Ammon's horn (tissue), 1 donor: ENCODE measurements at places on chromosomes 7 and 10.

DNA sequence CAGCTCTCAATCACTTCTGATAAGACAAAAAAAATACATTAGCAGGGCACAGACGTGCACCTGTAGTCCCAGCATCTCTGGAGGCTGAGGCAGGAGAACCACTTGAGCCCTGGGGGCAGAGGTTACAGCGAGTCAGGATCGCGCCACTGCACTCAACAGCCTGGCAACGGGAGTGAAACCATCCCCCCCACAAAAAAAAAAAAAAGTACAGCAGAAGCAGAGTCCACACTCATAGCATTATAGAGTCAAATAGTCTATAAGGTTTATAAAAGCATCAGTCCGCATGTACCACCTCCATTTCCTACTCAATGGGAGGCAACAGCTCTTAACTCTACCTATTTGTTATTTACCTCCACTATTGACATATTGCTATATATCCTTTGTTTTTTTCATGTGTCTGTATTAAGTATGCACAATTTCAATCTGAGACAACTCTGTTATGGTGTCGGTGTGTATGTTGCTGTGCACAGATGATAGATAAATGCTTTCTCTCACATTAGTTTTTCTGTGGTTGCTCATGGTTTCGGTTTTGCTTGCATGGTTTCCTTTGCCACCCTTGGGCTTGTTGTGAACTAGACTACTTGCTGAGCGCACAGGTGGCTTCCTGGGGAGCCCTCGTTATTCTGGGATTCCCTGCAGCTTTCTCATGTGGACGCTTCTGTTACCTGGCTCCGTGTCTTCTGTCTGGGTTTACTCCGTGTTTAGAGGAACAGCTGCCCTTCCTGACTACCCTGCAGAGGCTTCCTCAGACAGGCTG lies 40.4 kb downstream of the PROSER2 start:
- DNase-seq = no peak

GRCh38 chr7:156423876-156424275 lies 216.7 kb upstream of the RNF32 start:
- no peak for DNase-seq

GRCh38 chr7:137696988-137697387 lies 149.8 kb downstream of the DGKI start:
- DNase-seq = no peak

DNA sequence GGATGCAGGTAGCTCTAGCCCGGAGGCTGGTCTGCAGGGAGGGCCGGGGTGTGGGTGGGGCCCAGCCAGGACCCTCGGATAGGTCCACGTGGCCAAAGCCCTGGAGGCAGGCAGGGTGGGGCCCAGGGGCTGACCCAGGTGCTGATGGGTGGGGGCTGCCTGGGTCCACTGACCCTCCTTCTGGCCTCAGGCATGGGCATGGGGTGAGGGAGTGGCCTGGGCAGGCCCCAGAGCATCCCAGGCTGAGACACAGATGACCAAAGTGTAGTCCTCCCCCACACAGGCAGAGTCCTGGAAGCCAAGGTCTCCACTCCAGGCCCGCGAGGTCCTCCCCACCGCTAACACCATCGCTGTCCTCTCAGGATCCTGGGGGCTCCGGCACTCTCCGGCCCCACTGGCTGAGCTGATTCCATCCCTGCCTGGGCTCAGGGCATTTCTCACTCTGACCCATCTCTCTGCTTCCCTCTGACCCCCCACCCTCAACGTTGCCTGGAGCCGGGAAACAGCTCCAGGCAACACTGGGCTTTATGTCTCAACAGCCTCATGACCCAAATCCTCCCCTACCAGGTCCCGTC lies 20.7 kb upstream of the PPP2R2D start:
- DNase-seq = no peak

DNA sequence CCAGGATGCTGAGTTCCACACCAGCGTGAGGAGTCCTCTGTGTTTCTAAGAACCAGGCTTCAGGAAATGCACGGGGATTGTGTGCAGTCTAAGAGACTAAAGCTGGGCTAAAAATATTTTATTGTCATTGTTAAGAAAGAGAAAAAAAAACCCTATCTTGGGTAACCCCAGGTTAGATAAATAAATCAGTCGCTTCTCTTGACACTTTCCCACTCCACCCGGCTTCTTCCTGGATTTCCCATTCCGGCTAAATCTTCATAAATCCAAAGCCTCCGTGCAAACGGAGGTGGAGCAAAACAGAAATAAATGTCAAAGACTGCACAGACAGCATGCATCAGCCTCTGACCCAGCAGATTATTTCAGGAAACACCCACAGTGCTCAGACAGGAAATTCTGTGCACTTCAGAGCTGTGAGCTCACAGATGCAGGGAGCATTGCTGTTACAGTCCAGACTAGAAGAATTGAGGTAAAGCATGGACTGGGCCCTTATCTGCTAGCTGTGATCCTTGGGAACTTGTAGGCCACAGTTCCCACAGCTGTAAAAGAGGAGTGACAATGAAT lies 44.8 kb upstream of the GRID1 start:
- peak; percentile 59 for DNase-seq

GRCh38 chr7:132742189-132742612 lies 165.9 kb upstream of the PLXNA4 start:
- no peak for DNase-seq

DNA sequence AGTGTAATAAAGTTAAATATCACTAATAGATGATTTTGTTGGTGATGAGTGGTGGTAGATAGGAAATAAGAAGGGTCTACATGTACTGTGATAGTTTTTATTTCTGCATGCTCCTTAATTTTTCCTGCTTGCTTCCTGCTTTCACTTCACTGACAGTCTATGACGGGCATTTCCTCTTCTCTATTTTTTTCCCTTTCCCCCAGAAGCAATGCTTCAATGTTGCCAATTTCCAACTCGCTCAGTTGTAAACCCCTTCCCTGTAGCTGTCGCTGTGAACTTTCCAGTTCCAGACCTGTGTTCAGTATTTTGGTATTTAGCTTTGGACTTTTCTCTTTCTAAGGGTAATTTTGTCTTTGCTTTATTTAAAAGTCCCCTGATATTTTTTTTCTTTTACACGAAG lies 123.5 kb upstream of the AGR3 start:
- no peak for DNase-seq

DNA sequence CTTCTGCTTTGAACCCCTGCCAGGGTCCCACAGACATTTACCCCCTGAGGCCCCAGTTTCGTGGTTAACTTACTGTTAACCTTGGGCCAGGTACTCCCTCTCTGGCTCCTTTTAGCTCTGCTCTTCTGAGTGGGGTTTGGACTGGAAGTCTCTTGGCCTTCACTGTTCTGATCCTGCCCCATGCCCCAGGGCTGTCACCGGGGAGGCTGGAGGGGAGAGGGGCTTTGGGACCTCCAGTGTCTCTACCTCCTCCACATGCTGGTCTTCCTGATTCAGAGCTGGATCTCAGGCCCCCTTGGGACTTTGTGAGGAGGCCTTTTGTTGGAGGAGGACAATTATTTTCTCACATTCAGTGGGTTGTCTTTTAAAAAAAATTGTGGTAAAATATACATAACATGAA lies 12.7 kb upstream of the PALD1 start:
- no peak for DNase-seq

GRCh38 chr7:122413339-122413738 lies 108.8 kb upstream of the FEZF1 start:
- DNase-seq = no peak

DNA sequence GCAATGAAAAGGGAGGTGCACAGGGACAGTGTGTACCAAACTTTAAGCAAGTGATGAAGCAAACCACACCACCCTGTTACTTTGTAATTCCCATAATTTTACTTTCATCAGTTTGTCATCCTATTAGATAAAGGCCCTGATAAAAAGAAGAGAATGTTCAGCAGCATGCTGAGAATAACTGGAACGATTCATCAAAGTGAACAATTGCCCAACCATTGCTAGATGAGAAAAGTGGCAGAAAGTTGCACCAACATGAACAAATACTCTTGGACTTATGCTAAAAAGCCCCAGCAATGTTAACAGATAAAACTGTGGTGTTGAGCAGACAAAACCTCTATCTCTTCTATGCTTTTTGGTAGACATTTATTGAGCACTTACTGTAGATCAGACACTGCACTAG lies 75.5 kb upstream of the PCGF5 start:
- no peak for DNase-seq

DNA sequence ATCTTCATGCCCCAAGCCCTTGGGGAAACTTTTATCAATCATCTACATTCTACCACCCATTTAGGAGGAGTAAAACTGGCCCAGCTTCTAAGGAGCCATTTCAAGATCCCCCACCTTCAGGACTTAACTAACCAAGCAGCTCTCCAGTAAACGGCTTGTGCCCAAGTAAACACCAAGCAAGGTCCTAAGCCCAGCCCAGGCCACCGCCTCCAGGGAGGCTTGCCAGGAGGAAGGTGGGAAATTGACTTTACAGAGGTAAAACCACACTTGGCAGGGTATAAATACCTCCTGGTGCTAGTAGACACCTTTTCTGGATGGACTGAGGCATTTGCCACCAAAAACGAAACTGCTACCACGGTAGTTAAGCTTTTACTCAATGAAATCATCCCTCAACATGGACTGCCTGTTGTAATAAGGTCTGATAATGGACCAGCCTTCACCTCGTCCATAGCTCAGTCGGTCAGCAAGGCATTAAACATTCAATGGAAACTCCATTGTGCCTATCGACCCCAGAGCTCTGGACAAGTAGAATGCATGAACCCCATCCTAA lies 5.6 kb downstream of the AKR1B15 start:
- no peak for DNase-seq

DNA sequence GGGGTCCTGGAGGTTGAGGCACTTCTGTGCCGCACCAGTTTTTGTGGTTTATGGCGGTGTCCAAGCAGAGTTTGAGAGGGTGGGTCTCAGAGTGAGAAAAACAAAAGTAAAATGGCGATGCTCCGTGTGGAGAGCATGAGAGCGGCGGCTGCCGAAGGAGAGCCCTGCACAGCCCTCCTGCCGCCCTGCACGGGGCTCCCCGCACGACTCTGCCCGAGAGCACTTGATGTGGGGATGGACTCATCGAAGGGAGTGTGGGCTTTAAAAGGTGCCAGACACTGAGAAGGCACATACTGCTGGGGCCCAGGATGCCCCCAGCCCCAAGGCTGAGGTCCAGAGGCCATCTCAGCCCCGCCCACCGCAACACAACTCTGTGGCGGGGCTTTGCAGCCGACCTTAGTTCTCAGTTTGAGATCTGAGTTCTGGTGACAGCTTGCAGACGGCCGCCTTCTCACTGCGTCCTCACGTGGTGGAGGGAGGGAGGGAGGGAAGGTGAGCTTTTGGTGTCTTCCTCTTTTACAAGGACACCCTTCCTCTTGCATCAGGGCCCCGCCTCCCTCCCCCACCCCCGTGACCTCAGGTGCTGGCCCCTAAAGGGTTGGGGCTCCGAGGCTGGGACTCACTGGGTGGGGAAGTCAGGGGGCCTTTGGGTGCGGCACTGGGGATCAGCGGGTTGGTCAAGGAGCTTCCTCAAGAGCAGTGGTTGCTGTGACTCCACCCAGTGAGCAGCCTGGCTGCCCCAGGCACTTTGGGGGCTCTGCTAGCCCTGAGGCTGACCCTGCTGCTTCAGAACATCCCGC lies 69.1 kb downstream of the NKX6-2 start:
- DNase-seq = no peak

DNA sequence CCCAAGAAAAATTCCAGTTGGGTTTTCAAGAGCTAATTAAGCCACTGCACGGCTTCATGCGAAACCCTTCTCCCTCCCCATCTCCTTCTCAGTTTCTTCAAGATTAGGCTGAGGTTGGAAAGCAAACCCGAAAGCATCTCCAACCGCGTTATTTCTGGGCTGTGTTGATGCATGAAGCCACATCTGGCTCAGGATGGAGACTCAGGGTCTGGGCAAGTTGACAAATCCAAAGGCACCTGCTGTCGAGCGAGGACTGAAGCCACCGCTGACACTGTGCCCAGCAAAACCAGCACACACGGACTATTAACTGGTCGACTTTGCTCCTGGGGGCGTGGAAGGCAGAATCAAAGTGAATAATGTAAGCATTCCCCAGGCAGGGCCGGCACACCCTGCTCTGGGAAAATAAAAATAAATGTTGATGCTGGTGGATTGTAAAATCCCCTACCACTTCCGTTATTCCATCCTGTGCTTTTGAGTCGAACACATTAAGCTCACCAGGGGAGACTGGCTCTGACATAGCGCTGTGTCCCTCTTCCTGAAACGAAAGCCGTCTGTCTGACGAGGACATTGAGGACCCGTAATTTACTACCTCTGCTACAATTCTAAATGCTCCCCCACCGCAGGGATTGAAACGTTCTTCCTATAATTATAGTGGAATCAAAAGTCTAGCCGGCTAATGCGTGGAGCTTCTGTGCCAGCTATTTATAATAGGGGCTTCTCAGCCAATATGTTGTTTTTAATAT lies 269.8 kb downstream of the ADARB2 start:
- DNase-seq = no peak

- DNase-seq = no peak
Measured at GRCh38 chr10:83801983-83802382, 337.3 kb upstream of the GHITM start.

DNA sequence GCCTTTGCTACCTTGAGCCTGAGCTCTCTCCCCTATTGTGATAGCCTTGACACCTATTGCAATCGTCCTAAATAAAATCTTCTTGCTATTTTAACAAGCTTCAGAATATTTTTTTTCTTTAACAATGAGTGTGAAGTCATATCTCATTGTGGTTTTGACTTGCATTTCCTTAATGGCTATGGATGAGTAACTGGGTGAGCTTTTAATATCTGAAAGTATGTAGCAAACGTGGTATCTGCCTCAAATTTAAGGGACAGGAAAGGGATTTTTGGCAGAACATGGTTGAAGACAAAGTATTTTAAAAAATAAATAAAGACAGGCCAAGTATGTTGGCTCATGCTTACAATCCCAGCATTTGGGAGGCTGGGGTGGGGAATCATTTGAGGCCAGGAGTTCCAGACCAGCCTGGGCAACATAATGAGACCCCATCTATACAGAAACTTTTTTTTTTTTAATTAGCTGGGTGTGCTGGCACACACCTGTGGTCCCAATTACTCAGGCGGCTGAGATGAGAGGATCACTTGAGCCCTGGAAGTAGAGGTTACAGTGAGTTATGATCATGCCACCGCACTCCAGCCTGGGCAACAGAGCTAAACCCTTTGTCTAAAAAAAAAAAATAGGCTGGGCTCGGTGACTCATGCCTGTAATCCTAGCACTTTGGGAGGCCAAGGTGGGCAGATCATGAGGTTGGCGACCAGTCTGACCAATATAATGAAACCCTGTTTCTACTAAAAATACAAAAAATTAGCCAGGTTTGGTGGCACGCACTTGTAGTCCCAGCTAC lies 319.3 kb upstream of the NRP1 start:
- DNase-seq = no peak

- DNase-seq = no peak
Measured at GRCh38 chr7:117269886-117270285, 53.0 kb downstream of the WNT2 start.
